ENCODE measurements at places on chromosomes 16 and 17.

- DNase-seq, result no peak
Observed at GRCh38 chr17:3724378-3725077, 825 bp downstream of the HASPIN start.

DNA sequence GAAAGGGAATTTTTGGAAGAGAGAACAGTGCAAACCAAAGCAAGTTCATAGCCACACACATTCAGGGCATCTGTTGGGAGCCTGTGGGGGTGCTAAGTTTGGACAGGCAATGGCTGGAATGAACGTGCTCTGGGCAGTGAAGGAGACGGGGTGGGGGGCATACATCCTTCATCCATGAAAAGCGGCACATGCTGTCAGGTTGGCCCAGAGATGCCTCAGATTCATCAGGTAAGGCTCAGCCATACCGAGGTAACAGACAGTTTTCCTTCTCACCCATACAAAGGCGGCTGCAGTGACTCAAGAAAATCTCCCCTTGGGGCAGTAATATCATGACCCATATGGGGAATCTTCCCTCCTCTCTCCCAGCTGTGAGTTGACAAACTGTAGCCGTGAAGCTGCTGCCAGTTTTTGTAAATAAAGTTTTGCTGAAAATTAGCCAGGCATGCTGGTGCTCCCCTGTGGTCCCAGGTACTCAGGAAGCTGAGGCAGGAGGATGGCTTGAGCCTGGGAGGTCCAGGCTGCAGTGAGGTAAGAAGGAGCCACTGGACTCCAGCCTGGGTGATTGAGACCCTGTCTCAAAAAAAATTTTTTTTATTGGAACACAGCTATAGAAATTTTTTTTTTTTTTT is 9.2 kb upstream of the UBALD2 start:
- no peak for DNase-seq

GRCh38 chr17:48546924-48547807 is 2.3 kb upstream of the HOXB2 start:
- no peak for DNase-seq

- DNase-seq, result no peak
Observed at GRCh38 chr16:86225905-86226371, 284.4 kb upstream of the FOXF1 start.

Measured in GM10248 (cell line).